Vagina (tissue), 2 donors: ENCODE measurements at places on chromosomes 13 and 19.

GRCh38 chr13:107138486-107138885 lies 570.5 kb upstream of the ARGLU1 start:
- no peak for DNase-seq

DNA sequence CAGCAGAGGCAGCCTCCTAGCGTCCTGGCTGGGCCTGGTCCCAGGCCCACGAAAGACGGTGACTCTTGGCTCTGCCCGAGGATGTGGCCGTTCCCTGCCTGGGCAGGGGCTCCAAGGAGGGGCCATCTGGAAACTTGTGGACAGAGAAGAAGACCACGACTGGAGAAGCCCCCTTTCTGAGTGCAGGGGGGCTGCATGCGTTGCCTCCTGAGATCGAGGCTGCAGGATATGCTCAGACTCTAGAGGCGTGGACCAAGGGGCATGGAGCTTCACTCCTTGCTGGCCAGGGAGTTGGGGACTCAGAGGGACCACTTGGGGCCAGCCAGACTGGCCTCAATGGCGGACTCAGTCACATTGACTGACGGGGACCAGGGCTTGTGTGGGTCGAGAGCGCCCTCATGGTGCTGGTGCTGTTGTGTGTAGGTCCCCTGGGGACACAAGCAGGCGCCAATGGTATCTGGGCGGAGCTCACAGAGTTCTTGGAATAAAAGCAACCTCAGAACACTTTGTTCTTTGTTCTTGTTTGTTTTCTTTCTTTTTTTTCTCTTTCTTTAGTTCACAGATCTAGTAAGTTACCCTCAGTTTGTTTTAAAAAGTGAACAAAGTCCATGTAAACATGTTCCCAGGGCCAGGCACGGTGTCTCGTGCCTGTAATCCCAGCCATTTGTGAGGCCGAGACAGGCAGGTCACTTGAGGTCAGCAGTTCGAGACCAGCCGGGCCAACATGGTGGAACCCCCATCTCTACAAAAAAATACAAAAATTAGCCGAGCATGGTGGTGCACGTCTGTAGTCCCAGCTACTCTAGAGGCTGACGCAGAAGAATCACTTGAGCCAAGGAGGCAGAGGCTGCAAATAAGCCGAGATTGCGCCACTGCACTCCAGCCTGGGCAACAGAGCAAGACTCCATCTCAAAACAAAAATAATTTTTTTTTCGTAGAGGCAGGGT lies 10.2 kb downstream of the ANGPTL4 start:
- no peak for DNase-seq

GRCh38 chr19:11485245-11485837 lies 4.5 kb upstream of the ELAVL3 start:
- DNase-seq: no peak

DNA sequence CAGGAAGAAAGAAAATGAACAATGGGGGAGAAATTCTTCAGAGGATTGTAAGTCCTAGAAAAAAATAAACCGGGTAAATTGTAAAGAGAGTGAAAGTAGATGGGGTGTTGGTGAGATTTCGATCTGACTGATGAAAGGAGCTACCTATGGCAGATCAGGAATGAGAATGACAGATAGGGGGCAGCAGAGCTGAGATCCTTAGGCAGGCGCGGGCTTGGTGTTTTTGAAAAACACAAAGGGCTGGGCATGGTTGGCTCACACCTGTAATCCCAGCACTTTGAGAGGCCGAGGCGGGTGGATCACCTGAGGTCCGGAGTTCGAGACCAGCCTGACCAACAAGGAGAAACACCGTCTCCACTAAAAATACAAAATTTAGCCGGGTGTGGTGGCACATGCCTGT lies 1468.6 kb upstream of the SLC10A2 start:
- no peak for DNase-seq

DNA sequence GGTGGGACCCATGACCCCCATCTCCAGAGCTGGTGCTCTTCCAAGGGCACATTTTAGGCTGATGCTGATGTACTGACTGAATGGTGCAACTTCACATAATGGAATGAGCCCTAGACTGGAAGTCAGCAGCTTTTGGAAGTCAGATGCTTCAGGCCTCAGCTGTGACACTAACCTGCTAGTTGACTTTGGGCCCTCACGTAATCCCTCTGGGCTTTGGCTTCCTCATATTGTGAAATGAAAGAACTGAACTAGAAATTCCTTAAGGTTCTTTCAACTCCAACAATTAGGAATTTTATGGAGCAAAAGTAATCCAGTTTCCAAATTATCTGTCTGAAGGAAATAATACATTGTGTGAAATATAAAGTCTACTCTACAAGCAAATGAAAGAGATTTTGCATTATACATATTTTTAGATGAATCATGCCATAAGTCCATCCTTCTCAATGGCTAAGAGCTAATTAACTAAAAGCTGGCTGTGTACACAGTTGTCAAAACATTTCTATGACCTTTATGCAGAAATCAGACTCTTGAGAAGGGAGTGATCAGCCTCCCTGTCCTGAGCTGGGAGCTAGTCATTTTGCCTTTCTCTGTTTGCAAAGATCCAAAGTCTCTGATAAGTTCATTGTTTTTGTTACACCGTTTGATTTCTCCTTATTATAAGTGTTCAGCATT lies 204.2 kb downstream of the DCLK1 start:
- DNase-seq: no peak

- DNase-seq: no peak
Measured at GRCh38 chr13:29886446-29886845, 36.0 kb upstream of the UBL3 start.

DNA sequence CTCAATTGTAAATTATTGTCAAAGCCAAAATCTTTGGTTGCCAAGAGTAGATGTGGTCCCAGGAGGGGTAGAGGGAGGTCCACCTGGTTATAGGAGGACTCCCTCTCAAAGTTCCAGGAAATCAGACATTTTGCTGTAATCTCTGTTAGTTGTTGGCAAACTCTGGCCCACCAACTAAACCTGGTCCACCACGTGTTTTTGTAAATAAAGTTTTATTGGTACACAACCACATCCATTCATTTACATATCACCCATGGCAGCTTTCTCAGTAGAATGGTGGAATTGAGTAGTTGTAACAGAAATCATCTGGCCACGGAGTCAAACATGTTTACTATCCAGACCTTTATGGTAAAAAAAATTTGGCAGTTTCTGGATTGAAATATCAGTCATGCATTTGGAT lies 70.6 kb downstream of the ZNF557 start:
- DNase-seq: no peak

- no peak for DNase-seq
Measured at GRCh38 chr13:53189162-53189561, 160.5 kb downstream of the OLFM4 start.

DNA sequence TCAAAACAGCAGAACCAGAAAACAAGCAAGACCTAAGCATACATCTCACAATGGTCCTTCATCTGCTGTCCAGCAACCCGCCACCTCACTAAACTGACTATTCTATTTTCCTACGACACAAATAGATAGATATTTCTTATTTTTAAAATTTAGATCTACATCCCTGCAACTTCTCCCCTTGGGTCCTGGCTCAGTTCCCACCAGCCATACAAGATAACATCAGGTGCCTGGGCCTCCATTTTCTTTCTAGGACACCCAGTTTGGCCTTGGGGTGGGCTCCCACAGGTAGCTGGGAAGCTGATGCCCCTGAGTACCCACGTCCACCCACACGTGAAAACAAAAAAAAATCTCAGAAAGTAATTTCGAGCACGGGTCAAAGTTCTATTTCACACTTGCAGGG lies 47.6 kb downstream of the TGDS start:
- no peak for DNase-seq

- no peak for DNase-seq
Measured at GRCh38 chr13:41639955-41640780, 182.8 kb downstream of the RGCC start.

GRCh38 chr13:24215732-24216131 lies 55.2 kb downstream of the SPATA13 start:
- no peak for DNase-seq

DNA sequence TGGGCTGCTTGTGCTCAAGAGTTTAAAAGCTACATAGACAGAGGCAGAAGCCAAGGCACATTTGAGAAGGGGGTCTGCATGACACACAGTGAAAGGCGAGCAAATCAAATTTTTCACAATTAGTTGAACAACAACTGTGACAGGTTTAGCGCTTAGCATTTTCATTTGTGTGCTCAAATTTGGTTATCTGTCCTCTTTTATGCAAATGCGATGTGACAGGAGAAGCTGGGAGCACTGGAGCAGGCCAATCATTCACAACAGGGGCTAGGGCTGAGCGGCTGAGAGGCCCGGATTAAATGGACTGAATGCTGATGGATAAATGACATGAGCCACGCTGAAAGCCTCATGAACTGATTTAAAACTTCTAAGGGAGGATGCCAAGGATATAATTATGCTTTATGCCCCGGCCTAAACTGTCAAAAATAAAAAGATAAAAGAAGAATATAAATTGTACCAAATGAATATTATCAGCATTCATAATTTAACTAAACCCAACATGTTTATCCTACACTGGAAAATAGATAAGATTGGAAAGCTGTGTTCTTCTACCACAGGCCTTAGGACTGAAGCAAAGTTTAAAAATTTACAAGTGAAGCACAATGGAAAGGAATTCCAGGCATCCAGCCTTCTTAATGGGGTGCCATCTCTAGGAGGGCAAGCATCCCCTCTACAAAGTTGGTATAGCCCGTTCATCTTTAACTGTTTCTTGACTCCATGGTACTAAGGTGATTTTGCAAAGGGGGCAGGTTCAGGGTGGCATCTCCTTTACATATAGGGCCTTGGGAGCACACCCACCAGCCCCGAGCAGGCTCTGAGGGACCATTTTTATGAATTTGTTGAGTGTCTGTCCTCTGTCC lies 117.9 kb downstream of the RBM26 start:
- no peak for DNase-seq

DNA sequence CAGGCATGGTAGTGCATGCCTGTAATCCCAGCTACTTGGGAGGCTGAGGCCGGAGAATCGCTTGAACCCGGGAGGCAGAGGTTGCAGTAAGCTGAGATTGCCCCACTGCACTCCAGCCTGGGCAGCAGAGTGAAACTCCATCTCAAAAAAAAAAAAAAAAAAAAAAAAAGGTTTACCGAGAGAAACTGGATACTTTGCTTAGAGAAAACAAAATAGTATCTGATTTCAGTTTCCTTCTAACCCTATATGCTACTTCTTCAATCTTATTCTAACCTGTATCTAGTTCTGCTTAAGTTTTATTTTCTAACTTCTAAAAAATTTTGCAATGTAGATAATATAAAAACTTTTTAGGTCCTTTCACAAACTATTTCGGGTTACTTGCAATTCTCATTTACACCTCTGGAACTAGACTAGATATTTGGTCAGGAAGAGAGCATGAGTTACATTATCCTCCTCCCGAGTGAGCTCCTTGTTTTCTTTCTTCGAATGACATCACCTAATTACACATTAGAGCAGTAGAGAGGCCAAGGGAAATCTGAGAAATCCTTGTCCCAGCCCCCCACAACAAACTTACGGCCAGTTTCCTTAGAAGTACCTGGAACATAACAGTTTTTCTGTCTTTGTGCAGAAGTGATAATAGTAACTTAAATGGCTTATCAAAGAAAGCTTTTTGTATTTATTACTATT lies 128.9 kb downstream of the B3GLCT start:
- DNase-seq: no peak

- no peak for DNase-seq
Measured at GRCh38 chr19:44549507-44549906, 20.0 kb upstream of the CEACAM20 start.

DNA sequence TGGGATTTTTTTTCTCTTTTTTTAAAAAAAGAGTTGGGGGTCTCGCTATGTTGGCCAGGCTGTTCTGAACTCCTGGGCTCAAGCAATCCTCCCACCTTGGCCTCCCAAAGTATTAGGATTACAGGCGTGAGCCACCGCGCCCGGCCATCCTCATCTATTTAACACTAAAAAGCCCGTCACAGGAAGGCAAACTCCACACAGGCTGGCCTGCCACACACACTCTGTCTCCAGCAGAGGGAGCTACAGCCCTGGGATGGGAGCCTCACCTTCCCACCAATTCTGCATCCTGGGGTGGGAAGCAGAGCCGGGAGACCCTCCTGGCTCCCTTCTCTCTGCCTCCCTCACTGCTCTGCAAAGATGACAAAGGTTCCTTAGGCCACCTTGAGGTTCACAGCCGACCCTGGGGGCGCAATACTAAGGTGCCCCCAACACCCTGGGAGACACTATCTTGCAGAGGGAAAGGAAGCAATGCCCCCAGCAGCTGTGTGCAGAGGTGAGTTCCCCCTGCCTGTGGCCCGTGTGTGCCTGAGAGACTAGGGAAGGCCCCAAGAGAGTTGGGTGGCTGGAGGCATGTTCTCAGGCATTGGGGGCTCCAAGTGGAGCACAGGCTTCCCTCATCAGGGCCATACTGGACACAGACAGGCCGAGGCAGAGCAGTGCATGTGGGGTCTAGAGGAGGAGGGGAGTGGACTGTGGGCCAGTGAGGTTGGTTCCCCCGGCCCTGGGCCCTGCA lies 27.4 kb upstream of the TIMM44 start:
- DNase-seq: no peak

DNA sequence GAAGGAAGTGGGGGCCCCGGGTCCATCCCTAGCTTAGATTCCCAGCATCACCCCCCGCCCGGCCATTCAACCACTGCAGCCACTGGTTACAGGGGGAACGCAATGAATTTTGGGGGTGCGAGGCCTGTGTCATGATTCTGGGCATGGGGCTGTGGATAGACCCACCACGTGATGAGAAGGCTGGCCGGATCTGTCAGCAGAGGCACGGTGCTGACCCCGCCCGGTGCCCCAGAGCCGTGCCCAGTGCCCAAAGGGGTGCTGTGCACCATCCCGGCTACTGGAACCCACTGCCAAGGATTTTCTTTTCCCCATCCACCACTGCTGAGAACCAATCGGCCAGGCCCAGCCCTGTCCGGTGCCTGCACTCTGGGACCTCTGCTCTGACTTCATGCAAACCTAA lies 27.4 kb downstream of the CLEC4M start:
- no peak for DNase-seq

GRCh38 chr13:107866032-107866940 lies 349.1 kb downstream of the LIG4 start:
- DNase-seq: no peak

DNA sequence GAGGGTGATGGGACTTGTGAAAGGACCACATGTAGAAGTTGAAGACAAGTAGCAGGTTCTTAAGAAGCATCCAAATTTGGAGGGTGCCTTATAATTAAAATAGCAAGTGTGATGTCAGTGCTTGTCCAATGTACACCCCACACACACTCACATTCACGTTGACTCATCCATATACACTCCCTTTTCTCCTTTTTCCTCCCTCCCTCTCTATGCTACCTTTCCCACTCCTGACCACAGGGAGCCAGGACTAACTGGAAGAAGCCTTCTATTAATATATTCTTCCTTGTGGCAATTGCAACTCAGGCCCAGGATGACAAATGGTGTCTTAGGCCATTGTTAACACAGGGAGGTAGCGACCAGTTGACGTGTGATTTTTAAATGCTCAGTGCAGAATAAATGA lies 16.3 kb upstream of the GPR183 start:
- no peak for DNase-seq

DNA sequence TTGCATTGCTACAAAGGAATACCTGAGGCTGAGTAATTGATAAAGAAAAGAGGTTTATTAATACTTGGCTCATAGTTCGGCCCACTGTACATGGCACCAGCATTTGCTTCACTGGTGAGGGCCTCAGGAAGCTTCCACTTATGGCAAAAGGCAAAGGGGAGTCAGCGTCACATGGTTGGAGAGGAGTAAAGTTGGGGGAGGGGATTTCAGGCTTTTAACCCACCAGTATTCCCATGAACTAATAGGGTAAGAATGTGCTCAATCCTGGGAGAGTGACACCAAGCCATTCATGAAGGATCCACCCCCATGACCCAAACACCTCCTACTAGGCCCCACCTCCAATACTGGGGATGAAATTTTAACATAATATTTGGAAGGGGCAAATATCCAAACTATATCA lies 82.5 kb upstream of the MYCBP2 start:
- no peak for DNase-seq

- DNase-seq: no peak
Measured at GRCh38 chr13:94122300-94122915, 357.1 kb downstream of the DCT start.
